ENCODE measurements at places on chromosomes 5 and 9.

- DNase-seq, result no peak
Observed at GRCh38 chr5:74866596-74867162, 492 bp upstream of the FAM169A start.

GRCh38 chr5:141617682-141618029 is 1.1 kb downstream of the DIAPH1 start:
- DNase-seq, result no peak

- no peak for DNase-seq
Observed at GRCh38 chr9:136075134-136075841, 19.8 kb downstream of the NACC2 start.

DNA sequence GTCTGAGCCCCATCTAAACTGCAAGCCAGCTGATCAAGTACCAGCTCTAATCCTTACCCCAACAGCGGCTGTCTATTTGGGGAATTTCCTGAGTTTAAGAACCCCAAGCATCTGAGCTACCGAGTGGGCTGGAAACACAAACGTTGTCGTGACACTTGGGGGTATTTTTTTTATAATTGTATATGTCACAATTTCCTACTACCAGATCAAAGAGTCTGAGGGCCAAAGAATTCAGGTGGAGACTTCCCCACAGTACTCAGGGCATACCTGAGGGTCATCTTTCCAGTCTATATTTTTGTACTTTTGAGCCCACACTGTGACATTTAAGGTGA is 42.8 kb downstream of the PTTG1 start:
- DNase-seq, result no peak

DNA sequence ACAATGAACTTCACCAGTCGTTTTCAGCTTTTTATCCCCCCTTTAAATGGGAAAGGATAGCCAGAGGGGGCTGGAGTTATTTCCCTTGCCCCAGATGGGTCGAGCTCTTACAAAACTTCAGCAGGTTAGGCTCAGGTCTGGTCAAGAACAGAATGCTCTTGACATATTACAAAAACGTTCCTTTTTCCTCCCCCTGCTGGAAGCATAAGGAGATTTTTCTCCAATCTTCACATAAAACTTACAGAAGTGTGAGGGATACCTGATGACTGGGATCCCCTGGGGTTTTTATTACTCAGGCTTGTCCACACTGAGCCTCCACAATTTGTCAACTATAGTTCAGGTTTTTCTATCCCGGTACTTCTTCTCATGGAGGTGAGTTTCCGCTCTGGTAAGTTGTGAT is 60.8 kb downstream of the CSF2 start:
- DNase-seq, result no peak

DNA sequence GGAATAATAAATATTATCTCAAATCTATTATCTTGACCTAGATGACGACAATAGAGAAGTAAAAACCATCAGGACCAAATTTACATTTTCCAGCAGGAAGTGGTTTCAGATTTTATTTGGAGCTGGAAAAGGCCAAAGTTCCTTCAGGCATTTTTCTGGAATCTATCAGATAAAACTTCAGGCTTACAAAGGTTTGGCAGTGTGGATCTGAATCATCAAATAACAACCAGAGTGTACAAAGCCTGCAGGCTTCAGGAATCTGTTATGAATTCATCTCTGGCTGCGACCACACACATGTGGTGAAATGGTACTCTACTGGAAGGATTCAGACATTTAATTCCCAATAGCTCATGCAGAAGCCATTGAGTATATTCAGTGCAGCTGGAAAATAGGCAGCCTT is 726.4 kb upstream of the GRAMD2B start:
- no peak for DNase-seq

- DNase-seq, result no peak
Observed at GRCh38 chr5:119341452-119342349, 14.1 kb upstream of the TNFAIP8 start.

DNA sequence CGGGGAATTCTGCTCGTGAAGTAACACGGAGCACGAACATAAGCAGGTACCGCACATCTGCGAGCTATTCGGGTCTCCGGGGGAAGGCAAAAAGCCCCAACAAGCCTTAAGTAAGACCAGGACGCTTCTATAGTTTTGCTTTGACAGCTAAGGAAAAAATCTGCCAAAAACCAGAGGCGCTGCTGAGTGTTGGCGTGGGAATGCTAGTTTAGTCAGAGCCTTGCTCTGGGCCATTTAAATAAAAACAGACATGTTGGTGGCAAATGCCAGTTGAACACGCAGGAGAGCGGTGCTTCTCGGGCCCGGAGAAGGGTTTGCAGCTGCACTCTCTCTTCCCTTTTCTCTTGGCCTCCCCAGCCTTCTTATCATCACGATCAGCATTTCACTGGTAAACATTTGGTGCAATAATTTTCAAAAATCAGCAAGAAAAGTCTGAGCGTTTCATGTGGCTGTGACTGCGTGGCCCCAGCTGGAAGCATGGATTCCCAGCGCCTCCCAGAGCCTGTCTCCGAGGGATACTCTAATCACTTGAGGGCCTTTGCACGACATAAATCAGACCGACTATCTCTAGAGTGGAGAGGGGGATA is 6.4 kb upstream of the NOTCH1 start:
- DNase-seq, result no peak

DNA sequence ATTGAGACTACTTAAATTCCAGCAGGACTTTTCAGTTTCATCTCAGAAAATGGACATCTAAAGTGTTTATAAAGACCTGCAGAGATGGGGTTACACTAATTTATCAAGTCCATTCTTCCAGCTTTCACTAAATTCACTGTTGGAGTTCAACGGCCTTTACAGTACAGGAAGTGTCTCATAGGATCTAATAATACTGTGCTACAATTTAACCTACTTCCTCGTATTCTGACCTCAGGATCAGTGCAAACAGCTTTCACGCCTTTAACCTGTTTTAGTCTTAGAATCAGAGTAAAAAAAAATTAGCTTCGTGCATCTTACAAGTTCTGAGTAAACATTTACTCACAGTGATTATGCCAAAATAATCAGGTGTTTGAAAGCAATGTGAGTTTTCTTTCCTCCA is 632.6 kb upstream of the DMAC1 start:
- DNase-seq, result no peak

DNA sequence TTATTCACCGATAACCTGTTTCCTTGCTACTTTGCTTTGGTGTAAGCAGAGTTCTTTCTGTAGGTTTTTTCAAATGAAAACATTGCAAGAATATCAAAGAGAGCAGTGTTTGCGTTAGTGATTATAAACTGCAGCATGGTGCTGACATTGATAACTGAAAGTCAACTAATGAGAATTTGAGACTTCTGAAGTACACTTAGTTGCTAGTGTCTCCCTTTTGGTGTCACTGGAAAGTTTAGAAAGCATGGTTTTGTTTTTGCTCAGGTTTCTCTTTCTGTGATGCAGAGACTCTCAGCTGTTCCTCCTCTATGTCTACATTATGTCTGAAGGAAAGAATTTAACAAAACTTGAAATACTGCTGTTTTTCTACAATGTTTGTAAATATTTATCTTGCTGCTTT is 80.2 kb upstream of the ZNF169 start:
- no peak for DNase-seq

GRCh38 chr5:41447650-41448510 is 62.5 kb downstream of the PLCXD3 start:
- no peak for DNase-seq

GRCh38 chr9:112719696-112720095 is 1.8 kb upstream of the INIP start:
- DNase-seq, result no peak

GRCh38 chr9:112332674-112332976 is 794 bp downstream of the PTBP3 start:
- DNase-seq, result no peak

DNA sequence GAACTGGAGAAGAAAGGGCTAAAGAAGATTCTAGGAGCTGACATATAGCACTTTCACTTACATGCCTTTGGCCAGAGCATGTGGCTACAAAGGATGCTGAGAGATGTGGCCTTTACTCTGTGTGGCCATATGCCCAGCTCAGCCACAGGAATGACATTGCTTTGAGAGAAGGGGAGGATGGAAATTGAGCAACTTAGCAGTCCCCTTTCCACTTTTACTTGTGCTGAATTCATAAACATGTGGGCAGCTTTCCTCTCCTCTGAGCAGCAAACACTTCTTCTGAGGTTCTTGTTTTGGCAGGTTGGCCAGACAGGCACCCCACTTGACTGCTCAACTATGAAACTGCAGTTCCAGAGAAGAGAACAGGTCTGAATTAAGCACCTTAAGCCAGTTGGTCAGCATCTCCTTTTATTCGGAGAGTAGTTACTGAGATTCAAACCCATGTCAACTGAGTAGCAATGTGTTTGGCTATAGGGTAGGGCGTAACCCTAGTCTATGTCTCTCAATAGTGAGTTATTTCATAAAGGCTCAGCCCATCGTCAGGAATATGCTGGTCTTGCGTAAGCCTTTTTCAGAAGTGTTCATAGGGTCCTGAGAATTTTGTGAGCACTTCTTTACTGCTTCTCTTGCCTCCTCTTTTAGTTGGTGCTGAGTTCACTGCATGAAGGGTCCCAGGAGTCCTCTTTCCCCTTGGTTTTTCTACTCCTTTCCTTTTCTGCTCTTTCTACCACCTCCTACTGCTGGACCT is 134.5 kb downstream of the PALM2AKAP2 start:
- DNase-seq, result no peak

- no peak for DNase-seq
Observed at GRCh38 chr9:98547606-98548005, 161.1 kb downstream of the GABBR2 start.

- no peak for DNase-seq
Observed at GRCh38 chr9:68793605-68794343, 88.7 kb downstream of the PIP5K1B start.

GRCh38 chr5:137669811-137670210 is 66.1 kb downstream of the KLHL3 start:
- DNase-seq, result peak; percentile 64

All from lower leg skin (tissue), 4 donors.